NCI-H187 treated with DMSO at 0.1 percent for 48 hours (cell line): ENCODE measurements at places on chromosomes 1 and 21.

DNA sequence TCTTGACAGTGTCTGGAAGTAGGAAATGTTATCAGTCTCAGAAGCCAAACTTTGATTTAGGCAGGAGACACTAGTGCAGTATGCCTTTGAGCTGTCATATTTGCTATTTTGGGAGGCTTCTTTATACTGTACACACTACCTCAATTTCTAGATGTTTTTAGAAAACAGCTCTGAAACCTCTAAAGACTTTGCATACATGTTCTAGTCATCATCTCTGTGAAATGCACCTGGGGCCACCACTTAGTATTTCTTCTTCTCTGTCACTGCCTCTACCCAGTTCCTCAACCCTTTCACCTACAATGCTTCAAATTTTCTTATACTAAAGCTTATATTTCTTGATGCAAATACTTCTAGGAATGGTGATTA lies 29.1 kb upstream of the PLA2G4A start:
- no peak for DNase-seq

GRCh38 chr1:213749558-213749957 lies 238.2 kb upstream of the PROX1 start:
- DNase-seq, result no peak

- DNase-seq, result no peak
These were observed 146.4 kb upstream of the COL11A1 start for GRCh38 chr1:103254691-103255090.

DNA sequence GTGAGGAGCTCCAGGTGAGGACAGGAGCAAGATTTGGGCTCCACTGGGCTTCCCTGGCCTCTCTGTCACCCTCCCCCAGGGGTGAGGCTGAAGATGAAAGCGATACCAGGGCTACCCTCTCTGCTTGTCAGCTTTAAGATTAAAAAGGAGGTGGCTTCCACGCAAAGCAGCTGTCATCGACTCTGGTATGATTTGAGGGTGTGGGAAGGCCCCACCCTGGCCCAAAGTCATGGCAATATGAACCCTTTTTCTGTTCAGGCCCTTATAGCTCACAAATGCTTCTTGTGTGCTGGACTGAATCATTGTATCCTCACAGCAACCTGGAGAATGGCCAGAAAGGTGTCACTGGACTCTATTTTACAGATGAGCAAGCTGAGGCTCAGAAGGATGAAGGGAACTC lies 41.6 kb downstream of the NUAK2 start:
- DNase-seq, result no peak

GRCh38 chr1:82045221-82045620 lies 244.5 kb downstream of the ADGRL2 start:
- DNase-seq, result no peak
